ENCODE measurements at places on chromosomes 1 and 21. TPM values are rescaled to one million over a fixed set of nuclear protein-coding genes. Genes with fewer than 3 reads are reported as not detected.

The CXADR gene
- total RNA-seq = 151 TPM

The TRIM63 gene
- 6.1 TPM for total RNA-seq

The GBP6 gene
- not detected for total RNA-seq

The EPHX1 gene
- 231 TPM for total RNA-seq

The PRSS38 gene
- total RNA-seq = not detected

The LCE1E gene
- total RNA-seq = not detected

The SUSD4 gene
- total RNA-seq = 3.4 TPM

The BRINP3 gene
- total RNA-seq = 0.35 TPM

The OR6K3 gene
- not detected for total RNA-seq

The ADAMTSL4 gene
- total RNA-seq = 17.2 TPM

The UBE2J2 gene
- 68.9 TPM for total RNA-seq

The LCE3A gene
- not detected for total RNA-seq

The SLC25A33 gene
- 4.5 TPM for total RNA-seq

The COL8A2 gene
- 10.8 TPM for total RNA-seq

The CGN gene
- total RNA-seq = 91.9 TPM

The MSH4 gene
- 0.32 TPM for total RNA-seq

The SLC30A2 gene
- 166 TPM for total RNA-seq

DNA sequence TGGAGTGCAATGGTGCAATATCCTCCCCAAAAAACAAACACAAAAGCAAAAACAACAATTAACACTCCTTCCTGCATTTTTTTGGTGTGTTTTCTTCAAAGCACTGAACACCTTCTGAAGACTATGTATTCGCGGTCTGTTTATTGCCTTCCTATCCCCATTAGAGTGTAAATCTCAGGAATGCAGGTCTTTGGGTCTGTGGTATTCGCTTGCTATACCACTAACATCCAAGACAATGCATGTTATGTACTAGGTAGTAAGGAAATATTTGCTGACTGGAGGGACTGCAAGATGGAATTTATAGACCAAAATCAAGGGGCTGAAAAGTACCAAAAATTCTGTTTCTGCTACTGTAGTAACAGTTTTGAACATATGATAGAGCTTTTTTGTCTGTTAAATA is 299.4 kb downstream of the RYR2 start:
- no peak for DNase-seq

DNA sequence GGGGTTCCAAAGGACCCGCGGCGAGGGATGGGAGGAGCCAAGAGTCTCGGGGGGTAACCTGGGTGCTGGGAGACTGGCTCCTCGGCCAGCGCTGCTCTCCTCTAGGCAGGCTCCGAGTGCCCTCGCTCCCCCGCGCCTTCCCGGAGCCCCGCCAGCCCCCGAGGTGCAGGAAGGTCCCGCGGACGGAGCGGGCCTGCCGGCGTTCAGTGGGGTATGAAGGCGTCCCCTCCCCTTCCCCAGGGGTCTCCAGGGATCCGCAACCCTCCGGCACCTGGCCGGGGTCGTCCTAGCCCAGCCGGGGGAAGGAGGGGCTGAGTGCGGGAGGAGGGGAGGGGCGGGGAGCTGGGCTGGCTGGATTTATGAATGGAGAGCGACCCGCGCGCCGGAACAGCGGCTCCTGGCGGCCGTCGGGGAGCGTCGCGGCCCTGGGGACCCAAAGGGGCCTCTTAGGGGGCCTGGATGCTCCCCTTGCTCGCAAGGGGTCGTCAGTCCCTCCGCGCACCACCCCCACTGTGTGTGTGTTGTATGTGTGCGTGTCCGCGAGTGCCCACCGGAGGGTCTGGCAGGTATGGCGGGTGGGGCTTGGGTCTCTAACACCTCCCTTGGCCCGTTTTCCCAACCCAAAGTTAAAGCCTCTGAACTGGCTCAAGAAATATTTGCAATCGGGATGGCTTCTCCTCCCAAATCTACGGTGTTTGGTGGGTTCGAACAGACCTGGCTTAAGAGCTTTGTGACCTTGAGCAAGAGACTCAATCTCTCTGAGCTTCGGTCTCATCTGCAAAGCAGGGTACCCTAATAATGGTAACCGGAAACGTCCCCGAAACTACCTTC is 642 bp downstream of the HCRTR1 start:
- DNase-seq = no peak

DNA sequence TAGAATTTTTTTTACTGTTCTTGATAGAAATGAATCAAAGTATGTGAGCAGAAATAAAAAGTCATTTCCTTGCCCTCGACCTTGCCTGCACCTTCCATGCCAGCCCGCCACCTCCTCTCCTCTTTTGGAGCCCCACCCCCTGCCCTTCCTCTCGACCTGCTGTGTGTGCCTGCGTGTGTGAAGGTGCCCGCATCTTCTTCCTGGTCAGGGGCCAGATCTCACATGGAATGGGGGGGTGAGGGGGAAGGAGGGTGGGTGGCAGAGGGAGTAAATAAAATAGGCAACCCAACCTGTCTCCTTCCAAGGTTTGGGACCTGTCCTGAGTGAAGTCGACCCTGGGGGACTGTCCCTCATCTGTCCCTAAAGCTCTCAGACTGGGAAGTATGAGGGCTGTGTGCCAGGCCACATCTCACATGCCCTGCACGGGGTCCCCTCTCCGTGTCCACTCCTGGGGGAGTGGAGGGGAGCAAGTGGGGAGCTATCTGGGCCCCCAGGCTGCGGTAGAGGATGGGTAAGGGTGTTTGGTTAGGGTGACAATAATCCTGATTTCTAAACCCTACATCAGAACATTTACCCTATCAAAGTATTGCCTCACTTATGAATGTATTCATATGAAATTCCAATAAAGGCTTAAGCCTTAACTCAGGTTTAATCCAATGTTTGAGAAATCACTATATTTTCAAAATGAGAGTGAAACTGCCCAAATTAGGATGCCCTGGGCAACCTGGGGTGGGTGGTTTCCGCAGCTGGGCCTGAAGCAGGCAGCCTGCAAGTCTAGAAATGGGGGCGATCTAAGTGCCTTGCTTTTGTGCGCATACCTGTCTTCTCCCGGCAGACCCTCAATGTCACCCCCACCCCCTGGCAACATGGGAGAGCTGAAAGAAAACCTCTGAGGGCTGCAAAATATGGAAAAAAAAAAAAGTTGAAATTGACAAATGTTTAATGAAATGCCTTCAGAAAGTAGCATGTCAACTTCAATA is 15.4 kb downstream of the AMPD2 start:
- DNase-seq = no peak

DNA sequence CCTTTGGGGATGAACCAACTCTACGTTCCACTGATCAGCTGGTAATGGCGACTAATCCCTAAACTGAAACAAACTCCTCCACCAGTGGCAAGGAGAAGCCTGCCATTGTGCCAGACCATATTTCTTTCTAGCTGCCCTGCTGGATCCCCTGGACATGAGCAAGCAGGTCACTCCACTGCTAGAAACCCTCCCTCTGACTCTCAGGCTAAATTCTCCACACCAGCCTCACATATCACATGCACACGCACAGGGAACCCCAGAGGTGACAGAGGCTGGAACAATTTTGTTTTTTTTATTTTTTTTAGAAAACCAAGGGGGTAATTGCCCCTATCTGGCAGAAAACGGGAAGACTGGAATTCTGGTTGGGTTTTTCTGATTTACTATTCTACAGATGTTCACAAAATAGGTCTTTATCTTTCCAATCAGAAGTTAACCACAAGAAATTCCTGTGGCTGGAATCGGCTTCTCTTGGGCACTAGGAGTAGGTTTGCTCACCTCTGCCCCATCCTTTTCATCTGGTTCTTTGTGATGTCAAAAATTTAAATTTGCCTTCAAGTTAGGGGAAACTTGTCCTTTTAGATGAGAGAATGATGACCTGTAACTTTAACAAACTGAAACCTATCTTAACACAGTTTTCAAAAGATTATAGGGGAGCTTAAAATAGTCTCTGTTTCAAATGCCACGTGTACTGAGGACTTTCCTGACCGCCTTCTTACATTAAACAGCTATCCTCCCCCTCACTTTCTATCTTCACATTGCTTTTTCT is 258.1 kb downstream of the SDCCAG8 start:
- DNase-seq = no peak

- no peak for DNase-seq
Observed at GRCh38 chr1:3292051-3292722, 162.3 kb upstream of the ARHGEF16 start.

DNA sequence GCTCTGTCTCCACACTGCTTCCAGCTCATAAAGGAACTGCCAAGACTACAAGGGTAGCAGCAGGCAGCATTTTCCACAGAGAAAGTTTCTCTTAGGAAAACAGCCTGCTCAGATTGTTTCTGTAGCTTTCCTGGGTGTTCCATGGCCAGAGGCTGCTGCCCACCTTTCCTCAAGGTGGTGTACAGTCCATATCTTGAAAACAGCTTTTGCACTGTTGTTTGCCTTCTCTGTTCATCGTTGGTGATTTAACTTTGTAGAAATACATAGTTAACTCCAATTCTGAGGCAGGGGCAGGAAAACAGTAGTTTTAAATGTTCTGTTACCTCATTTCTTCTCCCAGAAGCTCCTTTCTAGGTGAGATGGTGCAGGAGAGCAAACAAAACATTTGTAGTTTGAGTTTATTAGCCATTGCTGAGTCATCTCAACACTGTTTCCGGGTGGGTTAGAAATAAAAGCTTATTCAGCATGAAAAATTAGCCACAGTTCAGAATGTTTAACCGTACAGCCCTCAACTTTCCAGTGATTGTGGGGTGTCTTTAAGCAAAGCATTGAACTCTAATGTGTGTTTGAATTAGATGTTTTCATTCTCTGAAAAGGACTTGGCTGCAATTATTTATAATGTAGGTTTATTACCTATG is 41.7 kb downstream of the DIP2A start:
- no peak for DNase-seq

- no peak for DNase-seq
Observed at GRCh38 chr1:108708691-108709660, 3.7 kb upstream of the FNDC7 start.

GRCh38 chr1:229111703-229112319 is 159.1 kb upstream of the RAB4A start:
- DNase-seq = no peak

- DNase-seq = no peak
Observed at GRCh38 chr1:34166191-34166624, 1.2 kb upstream of the CSMD2 start.

DNA sequence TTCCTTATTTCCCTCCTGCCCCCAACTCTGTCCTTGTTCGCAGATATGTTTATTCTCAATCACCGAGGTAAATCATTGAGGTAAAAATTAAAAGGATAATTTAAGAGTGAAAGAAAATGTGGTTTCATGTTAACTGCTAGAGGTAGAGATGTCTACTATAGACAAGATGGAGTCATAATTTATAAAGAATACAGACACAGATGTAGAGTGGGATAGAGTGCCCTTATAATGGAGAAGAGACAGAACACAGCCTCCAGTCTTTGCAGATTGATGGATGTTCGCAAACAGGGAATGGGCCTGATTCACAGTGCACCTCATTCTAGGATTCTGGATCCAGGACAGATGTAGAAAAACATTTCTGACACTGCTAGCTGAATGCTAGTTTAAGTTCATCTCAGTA is 139.1 kb upstream of the SERTAD4 start:
- no peak for DNase-seq

DNA sequence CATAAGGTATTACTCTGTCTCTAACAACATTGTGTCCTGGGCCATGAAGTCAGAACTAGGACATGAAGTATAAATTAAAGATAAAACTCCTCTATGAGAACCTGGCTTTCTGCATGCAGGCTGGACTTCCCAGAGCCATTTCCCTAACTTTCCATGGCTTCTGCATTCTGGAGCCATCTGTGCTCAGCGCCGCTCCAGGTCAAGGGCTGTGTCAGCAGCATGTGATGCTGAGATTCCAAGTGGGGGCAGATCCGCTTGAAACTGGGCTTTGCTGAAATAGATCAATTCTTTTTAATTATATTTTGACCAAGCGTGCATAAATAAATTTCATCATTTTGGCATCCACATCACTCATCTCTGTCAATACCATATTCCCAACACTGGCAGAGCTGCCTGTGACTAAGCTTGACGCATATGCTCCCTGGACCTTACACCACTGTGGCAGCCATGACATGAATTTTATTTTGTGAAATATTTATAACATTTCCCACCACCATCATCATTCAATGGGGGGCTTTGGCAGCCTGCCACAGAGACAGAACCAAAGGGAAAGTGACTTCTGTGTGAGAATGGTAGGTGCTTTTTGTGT is 110.4 kb upstream of the KCNK1 start:
- no peak for DNase-seq

DNA sequence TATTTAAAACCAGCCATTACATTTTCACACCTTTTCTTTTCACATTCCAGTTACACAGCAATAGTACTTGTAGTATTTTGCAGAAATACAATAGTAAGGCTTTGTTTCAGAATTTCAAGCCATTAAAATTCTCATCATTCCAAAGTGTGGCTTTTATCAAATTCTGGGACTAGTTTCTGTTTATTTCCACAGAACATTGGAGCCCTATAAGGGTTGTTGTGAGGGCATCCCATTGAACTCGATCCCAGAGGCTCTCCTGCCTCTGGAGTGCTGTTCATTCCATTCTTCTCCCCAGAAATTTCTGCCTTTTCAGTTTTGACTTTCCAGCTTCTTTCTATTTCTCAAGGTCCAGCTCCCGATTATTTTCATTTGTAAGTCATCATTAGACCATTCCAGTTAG is 645.5 kb downstream of the ADGRL2 start:
- no peak for DNase-seq

DNA sequence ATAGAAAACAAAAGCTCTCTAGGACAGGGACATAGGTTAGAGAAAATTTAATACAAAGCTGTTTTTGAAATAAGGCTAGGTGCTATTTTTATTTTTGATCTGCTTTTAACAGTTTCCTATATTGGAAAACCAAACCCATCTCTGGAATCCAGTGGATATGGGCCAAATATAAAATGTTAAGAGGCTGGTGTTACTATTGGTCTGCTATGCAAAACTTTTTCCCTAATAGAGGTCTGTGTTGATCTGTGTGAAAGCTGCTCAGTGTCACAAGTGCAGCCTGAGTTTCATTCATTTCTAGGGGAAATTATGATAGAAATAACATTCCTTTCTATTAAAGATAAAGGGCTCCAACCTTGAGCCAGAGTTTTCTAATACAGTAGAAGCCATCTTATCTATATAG is 116.4 kb downstream of the OLFML2B start:
- no peak for DNase-seq

DNA sequence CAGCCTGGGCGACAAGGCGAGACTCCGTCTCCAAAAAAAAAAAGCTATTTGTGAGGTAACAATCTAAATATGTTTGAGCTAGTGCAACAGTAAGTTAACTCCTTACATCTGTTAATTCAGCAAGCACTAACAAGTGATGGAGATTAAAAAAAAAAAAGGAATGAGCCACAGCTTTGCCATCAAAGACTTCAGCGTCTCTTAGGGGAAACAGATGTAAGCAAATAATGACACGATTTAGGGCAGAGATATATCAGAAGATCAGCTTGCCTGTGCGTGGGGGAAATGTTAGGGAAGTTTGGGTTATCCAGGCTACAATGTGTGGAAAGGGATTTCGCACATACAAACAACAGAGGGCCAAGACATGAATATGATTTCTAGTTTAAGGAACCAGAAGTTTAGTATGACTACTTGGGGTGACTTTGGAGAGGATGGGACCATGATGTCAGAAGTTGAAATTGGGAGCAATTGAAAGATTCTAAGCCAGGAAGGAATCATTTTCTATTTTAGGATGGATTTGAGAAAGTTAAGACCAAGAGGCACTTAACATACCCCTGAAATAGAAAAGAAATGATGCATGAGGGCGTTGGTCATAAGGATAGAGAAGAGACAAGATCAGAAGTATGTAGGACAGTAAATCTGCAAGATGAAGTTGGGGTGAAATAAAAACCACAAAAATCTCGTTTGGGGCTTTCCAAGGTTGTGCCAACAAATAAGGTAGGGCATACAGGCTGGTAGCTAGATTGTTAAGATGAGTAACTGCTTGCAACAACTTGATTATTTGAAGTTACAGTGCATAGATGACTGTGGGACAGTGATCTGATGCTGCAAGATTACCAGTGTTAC is 2.4 kb upstream of the BRWD1 start:
- no peak for DNase-seq

- DNase-seq = no peak
Observed at GRCh38 chr21:46557469-46557868, 47.4 kb downstream of the S100B start.
